SK-N-SH treated with all-trans-retinoic acid at 6 μM for 48 hours (cell line): ENCODE measurements at places on chromosomes 2 and 18.

DNA sequence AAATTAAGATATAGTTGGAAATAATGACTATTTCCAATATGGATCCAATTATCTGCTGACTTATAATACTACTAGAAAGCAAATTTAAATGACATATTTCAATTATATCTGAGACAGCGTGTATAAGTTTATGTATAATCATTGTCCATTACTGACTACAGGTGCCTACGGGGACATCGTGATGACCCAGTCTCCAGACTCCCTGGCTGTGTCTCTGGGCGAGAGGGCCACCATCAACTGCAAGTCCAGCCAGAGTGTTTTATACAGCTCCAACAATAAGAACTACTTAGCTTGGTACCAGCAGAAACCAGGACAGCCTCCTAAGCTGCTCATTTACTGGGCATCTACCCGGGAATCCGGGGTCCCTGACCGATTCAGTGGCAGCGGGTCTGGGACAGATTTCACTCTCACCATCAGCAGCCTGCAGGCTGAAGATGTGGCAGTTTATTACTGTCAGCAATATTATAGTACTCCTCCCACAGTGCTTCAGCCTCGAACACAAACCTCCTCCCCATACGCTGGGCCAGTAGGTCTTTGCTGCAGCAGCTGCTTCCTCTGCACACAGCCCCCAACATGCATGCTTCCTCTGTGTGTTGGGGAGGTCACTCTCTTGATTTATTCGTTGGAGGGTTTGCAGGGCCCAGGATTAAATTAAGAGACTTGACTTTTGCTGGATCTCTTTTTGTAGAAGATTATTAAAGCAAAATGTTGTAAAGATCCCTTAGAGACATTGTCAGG lies 194.4 kb downstream of the RPIA start:
- ATAC-seq, result no peak

- ATAC-seq, result no peak
Measured at GRCh38 chr2:155145758-155146229, 447.3 kb downstream of the KCNJ3 start.

- peak; percentile 99 for ATAC-seq
Measured at GRCh38 chr2:1675633-1676032, 68.7 kb downstream of the PXDN start.

- no peak for ATAC-seq
Measured at GRCh38 chr2:159086826-159087225, 118.4 kb downstream of the TANC1 start.

DNA sequence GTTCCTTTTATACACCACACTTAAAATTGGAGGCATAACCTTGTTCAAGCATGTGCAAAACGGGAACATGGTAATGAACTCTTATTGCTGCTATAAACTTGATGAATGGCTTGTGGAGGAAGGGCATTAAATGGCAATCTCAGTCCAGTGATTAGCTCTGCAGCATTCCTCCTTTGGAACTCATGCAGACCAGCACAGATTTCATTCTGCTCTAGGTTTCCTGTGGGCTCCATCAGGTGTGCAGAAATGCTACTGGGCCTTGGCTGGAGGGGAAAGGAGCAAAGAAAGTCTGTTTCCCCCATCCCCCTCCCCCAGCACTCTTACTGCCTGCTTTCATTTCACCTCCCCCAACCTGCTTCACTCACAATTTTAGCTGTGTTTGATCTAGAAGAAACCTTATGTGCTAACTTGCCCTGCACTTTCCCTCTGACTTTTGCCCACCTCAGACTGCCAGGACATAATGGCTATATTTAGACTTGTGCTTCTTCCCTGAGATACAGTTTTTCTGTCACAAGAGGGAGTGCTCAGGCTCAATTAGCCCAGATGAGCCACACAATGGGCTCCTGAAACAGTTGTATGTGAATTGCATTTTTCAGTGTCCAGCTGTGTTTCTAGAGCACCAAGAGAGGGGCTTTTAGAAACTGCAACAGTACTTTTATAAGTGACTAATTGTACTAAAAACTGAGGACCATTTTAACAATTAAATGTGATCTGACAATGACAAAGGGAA lies 109.8 kb downstream of the FSHR start:
- ATAC-seq, result no peak

DNA sequence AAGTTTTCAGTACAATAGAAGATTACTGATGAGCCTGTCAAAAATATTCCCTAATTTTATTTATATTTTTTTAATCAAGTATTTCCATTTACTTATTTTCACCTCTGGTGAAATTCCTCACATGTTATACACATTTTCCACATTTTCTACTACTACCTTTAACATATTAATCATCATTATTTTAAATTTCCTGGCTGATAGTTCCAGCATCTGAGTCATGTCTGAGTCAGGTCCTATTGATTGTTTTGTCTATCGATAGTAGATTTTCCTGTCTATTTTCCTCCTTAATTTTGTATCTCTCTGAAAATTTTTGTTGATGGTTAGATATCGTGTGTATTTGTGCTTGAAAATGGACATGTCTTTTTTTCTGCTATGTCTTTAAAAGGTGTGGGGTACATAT lies 211.8 kb upstream of the DSEL start:
- no peak for ATAC-seq

GRCh38 chr2:11750422-11750821 lies 4.0 kb downstream of the LPIN1 start:
- ATAC-seq, result no peak

GRCh38 chr2:127423478-127423843 lies 5.2 kb downstream of the PROC start:
- ATAC-seq, result peak; percentile 78

- ATAC-seq, result peak; percentile 71
Measured at GRCh38 chr18:3604498-3605408, 154.8 kb downstream of the TGIF1 start.

GRCh38 chr2:84850471-84850870 lies 30.4 kb downstream of the TRABD2A start:
- no peak for ATAC-seq

DNA sequence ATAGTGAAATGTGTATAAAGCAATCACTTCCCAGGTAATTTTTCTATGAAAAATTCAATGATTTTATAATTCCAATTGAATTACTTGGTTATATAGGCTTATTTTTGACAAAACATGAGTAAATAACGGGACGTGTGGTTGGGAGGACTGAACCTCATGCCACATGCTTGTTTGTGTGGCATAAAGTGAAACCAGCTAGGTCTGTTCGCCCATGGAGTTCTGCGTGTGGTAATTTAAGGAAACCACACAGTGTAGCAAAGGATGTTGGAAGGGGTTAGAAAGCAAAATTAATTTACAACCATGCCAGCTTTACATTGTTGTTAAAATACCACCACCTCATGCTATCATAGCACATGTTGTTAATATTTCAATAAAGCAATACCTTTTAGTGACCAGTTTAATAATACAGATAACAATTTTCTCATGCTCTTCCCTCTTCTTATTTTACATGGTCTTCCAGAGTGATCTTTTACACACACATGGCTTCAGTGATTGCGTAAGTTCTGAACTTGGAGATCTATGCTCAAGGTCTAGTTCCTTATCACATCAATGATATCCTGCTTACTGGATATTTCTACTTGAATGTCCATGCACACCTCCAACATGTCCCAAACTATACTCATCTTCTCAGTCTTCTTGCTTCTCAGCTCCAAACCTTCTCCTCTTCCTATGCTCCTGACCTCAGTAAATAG lies 156.4 kb upstream of the ITGA4 start:
- ATAC-seq, result no peak

- no peak for ATAC-seq
Measured at GRCh38 chr18:57051657-57052044, 95.2 kb upstream of the BOD1L2 start.

GRCh38 chr2:145524303-145524702 lies 1004.4 kb upstream of the ZEB2 start:
- ATAC-seq, result no peak

GRCh38 chr2:120421126-120421829 lies 75.3 kb downstream of the INHBB start:
- no peak for ATAC-seq

DNA sequence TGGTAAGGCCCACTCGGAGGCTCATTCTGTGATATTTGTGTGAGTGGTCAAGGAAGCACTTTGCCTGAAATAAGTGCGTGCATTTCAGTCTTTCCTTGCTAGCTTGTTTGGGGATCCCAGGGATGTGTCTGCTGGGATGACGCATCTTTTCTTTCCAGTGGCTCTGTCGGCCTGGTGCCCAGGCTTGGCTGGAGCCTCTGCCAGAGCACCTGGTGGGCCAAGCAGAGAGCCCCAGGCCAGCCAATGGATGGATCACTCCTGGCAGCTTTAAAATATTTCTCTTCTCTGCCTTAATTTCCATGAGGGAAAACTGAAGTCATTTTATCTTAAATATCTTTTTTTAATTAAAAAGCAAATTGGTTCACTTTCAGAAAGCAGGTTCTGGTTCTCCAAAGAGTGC lies 501.8 kb upstream of the HS6ST1 start:
- ATAC-seq, result no peak
